ENCODE measurements at places on chromosomes 7 and 10. TPM values are rescaled to one million over a fixed set of nuclear protein-coding genes. Genes with fewer than 3 reads are reported as not detected.

MARCHF5 gene
- total RNA-seq, result 42.6 TPM

SLK gene
- total RNA-seq, result 53.9 TPM

CALHM2 gene
- total RNA-seq, result 4.5 TPM

GRCh38 chr10:80492848-80493521 is 38.9 kb downstream of the TSPAN14 start:
- DNase-seq, result no peak

GRCh38 chr10:124746992-124747391 is 2.8 kb upstream of the FAM53B start:
- no peak for DNase-seq

DNA sequence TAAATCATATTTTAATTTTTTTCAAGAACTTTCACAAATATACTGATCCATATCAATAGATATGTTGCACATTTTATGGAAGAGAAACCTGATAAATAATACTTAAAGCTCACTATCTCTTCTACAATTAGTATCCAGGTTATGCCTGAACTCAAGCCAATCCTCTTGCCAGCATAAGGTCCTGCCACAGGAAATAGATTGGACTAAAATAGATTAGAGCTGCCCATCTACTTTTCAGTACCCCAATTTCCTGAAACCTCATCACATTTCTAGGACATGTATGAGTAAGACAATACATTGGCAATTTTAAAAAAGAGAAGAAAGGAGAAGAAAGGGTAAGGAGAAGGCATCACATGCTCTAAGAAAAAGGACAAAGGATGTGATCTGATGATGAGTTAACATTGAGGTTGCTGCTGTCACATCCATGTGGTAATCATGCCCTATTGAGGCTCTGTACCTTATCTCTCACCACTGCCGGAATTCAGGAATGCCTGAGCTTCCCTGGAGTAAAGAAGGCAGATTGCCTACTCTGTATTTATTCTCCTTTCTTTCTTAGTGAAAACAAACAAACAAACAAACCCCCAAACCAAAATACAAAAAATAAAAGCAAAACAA is 199.7 kb downstream of the ANK3 start:
- DNase-seq, result no peak

GRCh38 chr7:30556840-30557239 is 37.8 kb upstream of the GARS1 start:
- no peak for DNase-seq

DNA sequence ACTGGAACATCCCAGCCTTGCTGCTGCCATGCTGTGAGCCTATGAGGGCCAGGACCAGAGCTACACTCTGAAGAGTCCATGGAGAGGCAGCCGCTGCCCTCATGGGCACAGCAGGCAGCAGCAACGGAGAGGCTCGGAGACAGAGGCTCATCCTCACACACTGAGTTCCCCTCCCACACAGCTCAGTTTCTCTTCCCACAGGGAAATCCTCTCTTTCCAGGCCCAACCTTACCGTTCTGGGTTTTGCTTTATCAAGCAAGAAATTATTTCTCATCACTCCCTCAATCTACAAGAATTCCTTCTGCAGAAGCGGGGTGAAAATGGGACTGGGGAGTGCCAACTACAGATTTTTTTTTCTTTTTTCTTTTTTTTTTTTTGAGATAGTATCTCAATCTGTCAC is 36.6 kb downstream of the GOLGA7B start:
- no peak for DNase-seq

DNA sequence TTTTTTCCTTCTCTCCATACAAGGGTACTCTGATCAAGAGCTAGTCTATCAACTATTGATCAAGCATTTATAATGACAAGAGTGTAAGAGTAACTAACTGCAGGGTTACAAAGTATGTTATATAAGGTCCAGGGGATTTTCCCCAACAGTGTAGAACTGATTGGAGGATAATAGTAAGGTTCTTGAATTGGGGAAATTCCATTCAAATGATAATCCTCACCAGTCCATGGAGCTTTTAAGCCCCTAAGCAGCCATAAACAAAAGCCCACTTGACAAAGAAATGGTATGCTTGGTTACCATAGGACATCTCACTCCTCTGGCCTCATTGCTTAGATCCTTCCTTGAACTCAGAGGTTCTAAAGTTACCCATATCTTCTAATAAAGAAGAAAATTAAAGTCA is 8.2 kb downstream of the YME1L1 start:
- DNase-seq, result no peak

DNA sequence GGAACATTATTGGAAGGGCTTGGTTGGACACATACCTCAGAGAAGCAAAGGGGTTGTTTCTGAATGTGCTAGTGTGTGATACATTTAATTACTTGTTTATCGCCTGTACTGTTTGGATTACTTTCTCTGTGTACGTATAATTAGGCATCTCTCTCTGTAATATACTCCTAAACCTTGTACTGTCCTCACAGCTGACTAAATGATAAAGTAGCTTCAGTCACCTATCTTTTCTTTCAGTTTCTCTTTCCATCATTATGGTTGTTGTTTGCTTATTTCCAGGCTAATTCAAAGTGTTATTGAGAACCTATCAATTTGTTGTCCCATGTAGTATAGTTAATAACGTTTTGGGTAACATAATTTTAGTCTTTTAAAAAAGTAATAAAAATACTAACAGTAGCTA is 34.0 kb downstream of the MXI1 start:
- DNase-seq, result no peak

GRCh38 chr10:13650961-13651360 is 64.2 kb downstream of the PRPF18 start:
- DNase-seq, result no peak

- no peak for DNase-seq
Measured at GRCh38 chr10:111137007-111137406, 60.2 kb downstream of the ADRA2A start.
